ENCODE measurements at places on chromosomes 7 and 10.

DNA sequence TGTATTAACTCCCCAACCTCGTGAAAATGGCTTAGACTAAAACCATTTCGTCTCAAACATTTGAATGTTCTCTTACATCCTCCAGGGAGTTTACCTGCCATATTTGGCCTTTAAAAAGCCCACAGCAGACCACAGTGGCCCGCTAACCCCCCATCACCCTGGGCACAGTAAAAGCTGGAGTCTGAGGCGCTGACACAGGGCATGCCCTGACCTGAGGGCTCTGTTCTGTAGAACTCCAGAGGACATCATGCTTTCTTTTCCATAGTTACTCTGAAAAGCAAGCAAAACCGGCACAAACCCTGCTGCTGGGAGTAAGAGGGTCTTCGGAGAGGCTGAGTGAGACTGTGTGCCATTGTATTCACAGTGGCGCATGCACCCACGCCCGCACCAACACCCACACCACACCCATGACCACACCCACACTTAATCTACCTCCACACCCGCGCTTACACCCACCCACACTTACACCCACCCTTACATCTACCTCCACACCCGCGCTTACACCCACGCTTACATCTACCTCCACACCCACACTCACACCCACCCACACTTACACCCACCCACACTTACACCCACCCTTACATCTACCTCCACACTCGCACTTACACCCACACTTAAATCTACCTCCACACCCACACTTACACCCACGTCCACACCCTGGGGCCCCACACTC, 32.1 kb downstream of the LRRC27 start:
- DNase-seq = no peak

GRCh38 chr7:73555411-73555982, 2.0 kb downstream of the BCL7B start:
- no peak for DNase-seq

DNA sequence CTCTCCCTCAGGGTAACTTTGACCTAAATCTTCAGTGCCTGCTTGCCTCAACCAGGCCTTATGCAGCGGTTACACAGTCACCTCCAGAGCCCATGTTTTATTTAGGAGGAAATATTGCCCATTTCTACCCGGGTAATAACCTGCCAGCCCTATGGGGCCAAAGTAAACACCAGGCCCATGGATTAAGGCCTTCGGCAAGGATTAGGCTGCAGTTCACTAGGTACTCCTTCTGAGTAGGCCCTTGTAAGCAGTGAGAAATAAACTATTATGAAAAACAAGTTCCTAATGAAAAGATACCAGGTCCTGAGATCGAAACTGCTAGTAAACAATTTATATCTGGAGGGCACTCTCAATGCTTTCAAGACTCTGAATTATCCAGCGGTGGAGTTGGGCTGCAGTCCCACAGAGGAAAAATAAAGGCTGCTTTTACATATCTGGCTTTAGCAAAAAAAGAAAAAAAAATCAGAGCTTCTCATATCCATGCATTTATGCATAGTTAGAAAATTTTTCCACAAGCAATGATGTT, 3.7 kb upstream of the HOXA10 start:
- DNase-seq = no peak

- DNase-seq = no peak
These were observed 7.1 kb upstream of the ZNF212 start for GRCh38 chr7:149232362-149232761.
